ENCODE measurements at places on chromosomes 3 and 15.

- no peak for DNase-seq
These were observed 5.9 kb downstream of the UBE2Q2 start for GRCh38 chr15:75849167-75849566.

DNA sequence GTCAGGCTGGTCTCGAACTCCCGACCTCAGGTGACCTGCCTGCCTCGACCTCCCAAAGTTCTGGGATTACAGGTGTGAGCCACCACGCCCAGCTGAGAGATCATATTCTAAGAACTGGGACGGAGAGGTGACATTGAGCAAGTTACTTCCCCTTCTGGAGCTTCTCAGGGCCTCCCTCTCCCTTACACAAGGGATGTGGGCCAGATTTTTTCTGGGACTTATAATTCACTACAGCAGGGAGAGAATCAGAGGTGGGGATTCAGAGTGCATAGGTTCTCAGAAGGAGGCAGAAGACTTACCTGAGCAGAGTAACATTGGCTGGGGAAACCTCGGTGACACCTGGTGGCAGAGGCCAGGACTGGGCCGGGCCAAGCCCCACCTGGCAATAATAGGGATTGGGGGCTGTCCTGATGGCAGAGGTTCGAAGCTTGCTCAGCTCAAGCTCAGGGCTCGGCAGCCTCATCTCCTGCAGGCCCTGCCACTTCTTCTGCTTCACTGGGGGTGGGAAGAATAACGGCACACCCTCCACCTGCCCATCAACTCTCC is 6.8 kb downstream of the LTK start:
- DNase-seq, result no peak

DNA sequence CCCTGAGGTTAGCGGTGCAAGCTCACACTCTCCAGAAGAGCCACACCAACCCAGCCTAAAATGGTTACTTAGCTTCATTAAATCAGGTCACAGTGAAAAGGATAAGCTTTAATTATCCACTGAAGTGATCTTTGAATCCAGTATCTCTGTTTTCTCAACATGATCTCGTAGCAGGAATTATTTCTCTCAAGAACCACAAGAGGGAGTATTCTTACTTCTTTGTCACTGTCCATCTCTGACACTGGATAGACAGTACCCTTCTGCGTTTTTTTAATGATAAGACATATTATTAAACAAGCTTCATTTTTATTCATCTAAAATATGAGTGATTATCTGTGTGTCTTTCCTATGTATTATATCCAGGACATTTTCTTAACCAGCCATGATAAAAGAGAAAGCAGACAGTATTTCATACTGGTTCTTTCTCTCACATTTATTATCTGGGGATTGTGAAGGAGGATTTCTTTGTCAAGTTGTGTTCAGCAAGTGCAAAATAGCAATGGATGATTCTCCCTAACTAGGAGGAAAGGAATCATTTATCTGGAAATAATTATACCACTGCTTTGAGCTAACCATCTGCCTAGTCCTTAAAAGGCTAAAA is 105.4 kb upstream of the CCDC54 start:
- DNase-seq, result no peak

- DNase-seq, result no peak
These were observed 281.4 kb downstream of the ADAMTS17 start for GRCh38 chr15:100060276-100060926.

DNA sequence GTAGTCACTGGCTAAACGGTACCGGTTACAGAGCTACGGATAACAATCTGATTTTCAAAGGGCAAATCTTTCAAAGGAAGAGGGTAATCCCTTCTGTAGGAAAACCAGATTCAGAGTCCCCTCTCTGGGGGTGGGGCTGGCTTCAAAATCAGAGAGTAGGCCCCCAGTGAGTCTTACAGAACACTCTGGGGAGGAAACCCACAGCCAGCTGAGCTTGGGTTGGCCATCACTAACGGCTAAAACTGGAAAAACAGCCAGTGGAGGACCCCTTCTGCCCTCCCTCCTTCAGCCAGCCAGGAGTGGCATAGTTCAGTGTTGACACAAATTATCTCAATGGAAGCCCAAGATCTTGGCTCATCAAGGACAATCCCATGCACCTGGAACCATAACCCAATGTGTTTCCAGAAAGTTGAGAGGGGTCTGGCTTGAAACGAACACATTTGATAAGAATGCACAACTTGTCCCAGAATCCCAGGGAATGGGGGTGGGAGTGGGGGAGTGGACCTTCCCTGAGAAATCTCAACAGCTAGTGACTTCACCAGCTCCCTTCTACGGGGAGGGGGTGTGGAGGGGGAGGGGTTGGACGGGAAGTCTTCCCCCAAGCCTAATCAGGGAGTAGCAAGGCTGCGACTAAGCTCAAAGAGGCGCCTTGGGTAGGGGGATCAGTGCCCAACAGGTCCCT is 1.0 kb downstream of the RASL12 start:
- DNase-seq, result no peak

- no peak for DNase-seq
These were observed 375.1 kb downstream of the FOXP1 start for GRCh38 chr3:71208211-71209095.

DNA sequence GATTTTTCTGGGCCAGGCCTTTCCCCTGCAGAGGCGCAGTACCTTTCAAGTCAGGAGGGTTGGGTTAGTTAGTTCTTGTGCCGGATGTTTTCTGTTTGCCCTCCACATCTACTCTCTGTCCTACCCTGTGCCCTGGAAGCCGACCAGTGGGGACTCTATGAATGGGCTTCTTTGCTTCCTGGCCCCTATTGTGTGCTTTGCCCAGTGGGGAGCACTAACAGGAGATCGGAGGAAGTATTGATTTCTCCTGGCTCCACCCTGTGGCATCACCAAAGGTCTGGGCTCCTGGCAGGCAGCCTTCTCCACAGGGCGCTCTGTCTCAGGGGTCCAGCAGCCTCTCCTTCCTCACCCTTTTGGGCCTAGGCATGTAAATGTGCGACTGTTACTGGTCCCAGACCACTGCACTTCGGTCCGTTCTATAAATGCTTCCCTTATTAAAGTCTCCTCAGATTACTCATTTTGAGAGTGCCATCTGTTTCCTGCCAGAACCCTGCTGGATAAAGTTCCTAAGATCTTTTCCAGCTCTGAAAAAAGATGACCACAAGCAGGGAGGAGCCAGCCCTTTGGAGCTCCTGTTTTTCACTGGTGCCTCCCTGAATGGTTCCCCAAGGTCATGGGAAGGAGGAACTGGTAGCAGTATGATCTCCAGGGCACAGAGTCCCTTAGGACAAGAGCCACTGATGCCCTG is 44.5 kb downstream of the CTDSPL start:
- DNase-seq, result peak; percentile 67

- DNase-seq, result no peak
These were observed 19.3 kb downstream of the SFMBT1 start for GRCh38 chr3:53026382-53027162.

DNA sequence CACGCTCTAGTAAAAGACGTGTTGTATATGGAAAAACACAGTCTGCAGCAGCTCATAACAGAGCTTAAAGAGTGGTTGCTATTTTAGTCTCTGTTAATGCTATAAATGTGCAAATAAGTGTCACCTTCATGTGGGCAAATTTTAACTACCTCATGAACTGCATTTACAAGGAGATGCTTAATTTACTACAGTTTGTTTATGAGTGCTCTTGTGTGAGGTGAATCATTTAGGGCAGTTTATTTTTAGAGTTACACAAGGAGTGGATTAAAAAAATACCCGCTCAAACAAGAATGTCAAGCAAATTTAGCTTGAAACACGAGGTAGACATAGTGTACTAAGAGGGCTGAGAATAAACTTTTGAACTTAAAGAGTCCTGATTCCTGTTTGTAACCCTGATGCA is 579.0 kb downstream of the MFSD1 start:
- DNase-seq, result no peak

DNA sequence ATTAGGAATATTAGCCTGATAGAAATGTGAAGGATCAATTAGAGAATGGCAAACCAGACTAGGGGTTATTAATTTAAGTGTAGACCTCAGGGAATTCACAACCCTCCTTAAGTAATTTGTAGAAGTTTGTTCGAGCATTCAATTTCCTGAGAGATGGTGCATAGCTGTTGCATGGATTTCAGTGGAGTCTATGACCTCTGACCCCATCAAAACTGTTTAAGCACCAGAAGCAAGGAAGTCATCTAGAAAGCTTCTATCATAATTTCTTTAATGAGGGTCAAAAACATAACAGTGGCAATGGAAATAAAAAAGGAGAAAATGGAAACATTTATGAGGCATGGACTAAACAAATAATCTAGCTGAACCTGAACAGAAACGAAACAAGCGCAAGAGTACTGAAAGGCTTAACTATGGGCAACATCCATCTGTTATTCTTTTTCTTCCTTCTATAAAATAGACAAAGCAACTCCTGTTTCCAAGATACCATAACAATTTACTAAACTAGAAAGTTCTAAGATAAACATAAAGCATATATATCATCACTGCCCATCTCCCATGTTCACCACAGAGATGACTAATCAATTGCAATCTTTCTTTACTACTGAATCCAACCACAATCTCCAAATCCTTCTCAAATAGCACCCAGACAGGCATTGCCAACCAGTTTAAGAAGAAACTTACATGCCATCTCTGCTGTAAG is 151.4 kb downstream of the THRB start:
- DNase-seq, result no peak

GRCh38 chr15:64141798-64142512 is 9.6 kb upstream of the SNX22 start:
- no peak for DNase-seq

- DNase-seq, result no peak
These were observed 219.0 kb upstream of the ONECUT1 start for GRCh38 chr15:53009093-53009492.

DNA sequence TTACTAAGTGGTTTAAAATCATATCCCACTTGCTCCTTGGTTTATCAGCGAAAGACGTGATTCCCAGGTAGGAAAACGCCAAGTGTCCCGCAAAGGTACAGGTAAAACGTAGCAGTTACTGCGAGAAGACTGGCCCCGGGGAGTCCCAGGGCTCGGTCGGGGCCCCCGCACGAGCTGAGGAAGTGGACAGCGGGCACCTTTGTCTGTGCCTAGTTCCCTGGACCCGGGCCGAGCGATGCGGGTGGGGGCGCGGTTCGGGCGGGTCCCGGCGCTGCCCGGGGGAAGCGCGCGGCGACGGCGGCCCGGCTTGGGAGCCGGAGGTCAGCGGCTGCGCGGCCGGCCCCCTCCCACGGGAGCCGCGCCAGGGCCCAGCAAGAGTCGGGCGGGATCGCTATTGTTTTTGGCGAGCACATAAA is 864 bp upstream of the NEO1 start:
- no peak for DNase-seq

- no peak for DNase-seq
These were observed 120.2 kb upstream of the CHD2 start for GRCh38 chr15:92779874-92780273.

DNA sequence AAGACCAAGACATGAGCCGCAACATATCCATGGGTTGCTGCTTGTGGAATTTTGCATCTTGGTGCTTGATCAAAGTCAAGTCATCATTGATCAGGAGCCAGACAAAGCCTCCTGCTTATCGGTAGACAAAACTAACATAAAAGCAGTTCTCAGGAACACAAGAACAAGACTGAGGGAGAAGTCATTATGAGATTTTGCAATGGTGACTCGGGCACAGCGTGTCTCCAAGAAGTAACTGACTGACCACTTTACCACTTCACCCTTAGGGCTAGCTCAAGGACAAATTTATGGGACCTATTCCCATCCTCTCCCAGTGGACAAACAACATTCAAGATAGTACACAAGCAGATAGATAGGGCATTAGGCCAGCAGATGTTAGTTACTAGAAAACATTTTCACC is 68.1 kb upstream of the LIMD1 start:
- no peak for DNase-seq

DNA sequence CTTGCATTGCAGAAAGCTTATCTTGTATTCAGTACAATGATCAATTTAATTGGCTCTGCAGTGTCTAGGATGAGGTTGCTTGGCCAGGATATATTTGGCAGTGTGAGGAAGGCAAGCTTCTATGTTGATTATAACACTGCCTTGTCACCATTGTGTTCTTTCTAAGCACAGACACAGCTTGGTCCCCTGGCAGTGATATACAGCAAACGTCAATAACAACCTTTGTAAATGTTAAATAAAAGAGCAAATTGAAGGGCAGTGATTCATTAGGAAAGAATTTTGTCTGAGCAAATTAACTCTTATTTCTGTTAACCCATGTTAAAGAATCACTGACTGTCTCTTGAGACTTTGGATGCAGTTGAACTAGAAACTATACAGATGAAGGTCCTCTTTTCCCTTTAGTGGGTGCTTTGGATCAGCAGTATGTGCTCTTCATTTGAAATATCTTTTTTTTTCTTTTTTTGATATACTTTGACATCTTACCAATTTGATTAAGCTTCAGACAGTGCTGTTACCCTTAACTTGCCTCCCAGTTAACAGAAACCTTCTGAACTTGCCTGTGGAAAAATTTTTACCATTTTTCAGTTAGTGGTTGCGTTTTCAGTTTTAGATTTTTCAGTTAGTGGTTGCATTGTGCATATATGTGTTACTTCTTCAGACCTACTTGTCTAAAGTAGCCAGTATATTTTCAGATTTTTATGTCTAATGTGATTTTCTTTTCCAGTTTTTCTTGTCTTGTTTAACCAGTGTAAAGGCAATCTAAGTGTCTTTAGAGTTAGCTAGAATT is 199.8 kb downstream of the TCF12 start:
- DNase-seq, result peak; percentile 32

- DNase-seq, result no peak
These were observed 408.9 kb downstream of the GAP43 start for GRCh38 chr3:116032176-116032575.

GRCh38 chr3:15657016-15657415 is 55.5 kb downstream of the BTD start:
- no peak for DNase-seq

- DNase-seq, result no peak
These were observed 415.3 kb downstream of the TIGIT start for GRCh38 chr3:114709102-114709501.

DNA sequence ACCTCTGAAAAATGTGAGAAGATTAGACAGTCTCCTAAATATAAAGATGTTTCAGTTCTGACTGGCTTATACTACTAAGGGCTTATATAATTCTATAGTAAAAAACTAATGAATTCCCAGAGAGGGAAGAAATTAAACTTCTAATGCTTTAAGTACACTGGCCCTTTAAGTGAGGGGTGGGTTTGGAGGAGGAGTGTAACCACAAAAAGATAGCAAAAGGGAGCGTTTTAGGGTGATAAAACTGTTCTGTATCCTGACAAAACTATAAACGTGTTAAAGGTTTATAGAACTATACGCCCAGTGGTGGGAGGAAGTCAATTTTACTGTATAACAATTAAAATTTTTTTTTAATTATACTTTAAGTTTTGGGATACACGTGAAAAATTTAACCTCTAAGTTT is 45.8 kb downstream of the CEP152 start:
- DNase-seq, result no peak

- no peak for DNase-seq
These were observed 38.1 kb upstream of the IGDCC4 start for GRCh38 chr15:65460741-65461347.
